ENCODE measurements at places on chromosomes 1 and 21. TPM values are rescaled to one million over a fixed set of nuclear protein-coding genes. Genes with fewer than 3 reads are reported as not detected.

DNA sequence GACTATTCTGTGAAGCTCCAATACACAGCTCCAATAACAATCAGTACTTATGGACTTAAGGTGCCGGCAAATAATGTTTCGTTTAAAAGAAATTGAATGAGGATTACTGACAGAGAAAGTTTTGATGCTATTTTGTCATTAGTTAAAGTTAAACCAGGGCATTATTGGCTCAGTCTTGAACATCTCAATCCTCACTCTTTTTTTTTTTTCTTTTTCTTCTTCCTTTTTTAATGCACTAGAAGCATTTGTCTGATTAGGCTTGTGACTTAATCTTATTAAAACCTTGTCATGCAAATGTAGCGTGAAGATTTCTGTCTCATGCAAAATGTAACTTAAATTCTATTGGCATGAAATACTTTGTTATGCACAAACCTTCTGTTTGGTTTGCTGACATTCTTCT lies 346.8 kb upstream of the ADGRL2 start:
- DNase-seq, result no peak
- no peak overlapping the region for H3K4me3 ChIP-seq
- H3K36me3 ChIP-seq, result no peaks in the 10 kb centered on the region

The NTMT2 gene
- not detected for total RNA-seq

The GPR89B gene
- 16.3 TPM for total RNA-seq

The ANXA9 gene
- total RNA-seq, result not detected

DNA sequence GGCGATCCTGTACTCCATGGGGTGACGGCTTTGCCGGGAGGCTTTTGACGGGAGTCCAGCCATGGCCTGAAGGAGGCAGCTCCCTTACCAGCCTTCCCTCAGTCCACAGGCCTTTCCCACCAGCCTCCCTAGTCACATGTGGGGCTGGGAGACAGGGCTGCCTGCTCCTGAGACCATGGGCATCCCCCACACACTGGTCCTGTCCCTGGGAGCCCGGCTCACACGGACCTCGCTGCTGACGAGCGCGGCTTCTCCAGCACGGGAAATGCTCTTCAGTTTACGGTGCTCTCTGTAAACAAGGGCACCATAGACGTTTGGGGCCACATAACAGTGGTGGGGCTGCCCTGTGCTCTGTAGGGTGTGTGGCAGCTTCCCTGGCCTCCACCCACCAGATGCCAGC lies 104.5 kb upstream of the TMEM51 start:
- H3K27me3 ChIP-seq, result no peaks in the 10 kb centered on the region
- H3K4me1 ChIP-seq, result no peaks in the 10 kb centered on the region
- no peak overlapping the region for H3K4me3 ChIP-seq
- no peak for DNase-seq
- H3K36me3 ChIP-seq, result no peaks in the 10 kb centered on the region

GRCh38 chr1:242455052-242455361 lies 69.5 kb downstream of the PLD5 start:
- H3K27ac ChIP-seq, result no peak overlapping the region
- H3K27me3 ChIP-seq, result no peaks in the 10 kb centered on the region
- DNase-seq, result no peak
- H3K36me3 ChIP-seq, result no peaks in the 10 kb centered on the region

DNA sequence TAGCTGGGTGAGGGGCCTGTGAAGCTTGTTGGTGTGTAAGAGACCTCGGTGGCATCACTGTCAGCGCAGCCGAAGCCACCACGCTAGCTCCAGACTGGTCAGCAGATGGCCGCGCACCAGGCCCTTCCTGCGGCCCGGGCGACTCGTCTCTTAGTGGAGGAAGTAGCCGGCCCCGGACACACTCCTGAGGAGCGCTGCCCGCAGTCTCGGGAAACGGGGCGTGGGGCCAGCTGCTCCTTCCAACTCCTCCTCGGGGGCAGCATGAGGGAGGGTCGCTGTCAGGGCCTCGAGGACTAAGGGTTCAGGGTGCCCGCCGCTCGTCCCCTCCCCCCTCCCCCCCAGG lies 20.4 kb downstream of the H3-3A start:
- peaks cover 9% of the 10 kb centered on the region for H3K4me1 ChIP-seq
- no peak overlapping the region for H3K27ac ChIP-seq
- H3K36me3 ChIP-seq, result no peaks in the 10 kb centered on the region
- H3K27me3 ChIP-seq, result no peaks in the 10 kb centered on the region

DNA sequence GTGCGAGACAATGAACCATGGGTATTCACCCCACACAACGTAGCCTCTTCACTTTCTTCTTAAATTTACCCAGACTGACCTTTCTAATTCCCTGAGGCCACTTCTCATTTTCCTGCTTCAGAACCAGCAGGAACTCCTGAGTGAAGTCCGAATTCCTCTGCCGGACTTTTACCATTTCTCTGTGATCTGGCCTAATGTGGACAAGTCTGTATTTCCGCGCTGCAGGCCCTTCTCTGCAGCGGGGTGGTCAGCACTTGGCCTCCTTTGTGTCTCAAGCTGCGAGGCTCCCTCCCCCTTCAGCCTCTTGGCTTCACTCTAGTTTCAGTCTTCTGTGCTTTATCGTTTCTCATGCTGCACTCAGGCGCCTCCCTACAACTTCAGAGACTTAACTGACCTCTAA lies 9.4 kb upstream of the CTBS start:
- no peak overlapping the region for H3K27ac ChIP-seq
- H3K36me3 ChIP-seq, result no peaks in the 10 kb centered on the region
- H3K4me1 ChIP-seq, result no peaks in the 10 kb centered on the region
- DNase-seq, result no peak

DNA sequence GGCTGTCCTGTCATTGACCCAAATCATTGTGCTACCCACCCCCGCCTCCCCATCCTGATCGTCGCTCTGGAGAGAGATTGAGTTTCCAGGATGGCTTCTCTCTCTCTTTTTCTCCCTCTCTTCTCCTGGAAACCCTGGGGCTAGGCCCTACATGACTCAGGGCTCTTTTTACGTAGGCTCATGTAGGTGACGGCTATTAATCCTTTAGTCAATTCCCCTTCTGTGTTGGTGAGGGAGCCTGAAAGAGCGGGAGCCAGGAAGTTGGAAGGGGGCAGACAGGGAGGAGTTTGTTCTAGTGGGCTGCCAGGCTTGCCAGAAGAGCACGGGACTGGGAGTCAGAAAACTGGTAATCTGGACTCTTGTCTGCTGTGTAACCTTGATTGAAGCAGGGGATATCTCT lies 9.7 kb downstream of the ATP2B4 start:
- no peak for DNase-seq
- H3K27ac ChIP-seq, result peak overlapping the region; percentile 20
- no peaks in the 10 kb centered on the region for H3K27me3 ChIP-seq
- H3K4me3 ChIP-seq, result no peak overlapping the region
- H3K36me3 ChIP-seq, result peaks cover 10% of the 10 kb centered on the region

The KCNJ15 gene
- total RNA-seq, result not detected

The C1QB gene
- 0.20 TPM for total RNA-seq

- no peaks in the 10 kb centered on the region for H3K36me3 ChIP-seq
- H3K4me1 ChIP-seq, result peaks cover 14% of the 10 kb centered on the region
- DNase-seq, result no peak
- H3K27ac ChIP-seq, result no peak overlapping the region
- peaks cover 5% of the 10 kb centered on the region for H3K27me3 ChIP-seq
Observed at GRCh38 chr1:206666031-206666561, 18.6 kb upstream of the MAPKAPK2 start.

GRCh38 chr1:197106869-197107268 lies 39.6 kb downstream of the ASPM start:
- H3K36me3 ChIP-seq, result no peaks in the 10 kb centered on the region
- no peak for DNase-seq
- no peaks in the 10 kb centered on the region for H3K27me3 ChIP-seq
- no peaks in the 10 kb centered on the region for H3K4me1 ChIP-seq
- H3K4me3 ChIP-seq, result no peak overlapping the region

DNA sequence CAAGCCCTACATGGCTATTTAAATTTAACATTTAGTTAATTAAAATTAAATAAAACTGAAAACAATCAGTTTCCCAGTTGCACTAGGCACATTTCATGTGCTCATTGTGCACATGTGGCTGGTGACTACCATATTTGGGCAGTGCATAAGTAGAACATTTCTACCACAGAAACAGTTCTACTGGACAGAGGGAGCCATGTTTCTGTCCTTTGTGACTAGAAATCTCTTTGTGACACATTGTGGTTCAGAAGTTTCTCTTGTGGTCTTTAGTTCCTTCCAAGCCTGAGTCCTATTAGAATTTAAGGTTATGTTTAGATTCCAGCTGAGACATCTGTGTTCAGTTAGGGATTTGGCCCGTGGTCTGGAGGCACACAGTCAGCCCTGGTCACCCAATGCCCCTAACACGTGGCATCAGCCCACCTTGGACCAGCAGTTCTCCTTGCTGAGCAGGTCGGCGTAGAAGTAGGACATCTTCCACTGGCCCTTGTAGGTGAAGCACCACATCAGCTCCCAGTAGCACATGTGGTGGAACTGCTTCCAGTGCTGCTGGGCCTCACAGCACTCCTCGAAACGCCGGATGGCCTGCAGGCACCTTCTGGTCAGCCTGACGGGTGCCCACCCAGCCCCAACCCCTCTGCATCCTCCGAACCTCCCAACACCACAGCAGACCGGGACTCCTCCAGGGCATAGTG lies 29.1 kb downstream of the TTC39A start:
- no peaks in the 10 kb centered on the region for H3K4me1 ChIP-seq
- H3K36me3 ChIP-seq, result no peaks in the 10 kb centered on the region
- no peaks in the 10 kb centered on the region for H3K27me3 ChIP-seq
- H3K27ac ChIP-seq, result no peak overlapping the region
- no peak overlapping the region for H3K4me3 ChIP-seq

GRCh38 chr1:25232866-25233784 lies 823 bp upstream of the SYF2 start:
- peak overlapping the region; percentile 88 for H3K4me3 ChIP-seq
- H3K27me3 ChIP-seq, result no peaks in the 10 kb centered on the region
- peak overlapping the region; percentile 97 for H3K27ac ChIP-seq
- H3K36me3 ChIP-seq, result peaks cover 13% of the 10 kb centered on the region

DNA sequence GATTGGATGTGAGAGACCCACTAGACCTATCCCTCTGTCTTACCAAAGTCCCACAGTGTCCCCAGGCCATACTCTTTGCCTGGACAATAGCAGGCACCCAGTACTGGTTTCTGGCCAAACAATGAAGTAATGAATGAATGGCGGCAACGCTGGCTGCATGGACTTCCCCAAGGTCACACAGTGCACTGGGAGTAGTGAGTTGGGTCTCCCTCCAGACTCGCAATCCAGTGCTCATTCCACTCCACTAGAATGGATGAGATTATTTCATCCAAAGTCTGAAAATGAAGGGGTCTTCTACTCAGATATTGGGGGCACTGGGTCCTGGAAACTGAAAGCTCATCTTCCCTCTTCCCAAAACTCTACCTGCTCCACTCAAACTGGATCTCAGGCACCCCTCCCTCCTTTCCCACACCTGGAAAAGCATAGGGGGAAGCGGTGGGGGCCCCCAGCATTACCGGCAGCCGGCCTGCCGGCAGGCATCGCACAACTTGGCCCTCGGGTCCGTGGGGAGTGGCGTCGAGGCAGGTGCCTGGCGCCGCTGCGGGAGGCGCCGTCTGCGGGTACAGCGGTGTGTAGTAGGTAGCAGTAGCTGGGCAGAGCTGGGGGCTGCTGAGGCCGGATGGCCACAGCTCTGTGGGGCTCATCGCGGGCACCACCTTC lies 816 bp downstream of the E2F2 start:
- H3K27me3 ChIP-seq, result no peaks in the 10 kb centered on the region
- H3K27ac ChIP-seq, result no peak overlapping the region
- peaks cover 78% of the 10 kb centered on the region for H3K4me1 ChIP-seq
- DNase-seq, result no peak
- H3K36me3 ChIP-seq, result no peaks in the 10 kb centered on the region

The KRTAP13-2 gene
- total RNA-seq, result not detected

- no peaks in the 10 kb centered on the region for H3K36me3 ChIP-seq
- peaks cover 84% of the 10 kb centered on the region for H3K4me1 ChIP-seq
Observed at GRCh38 chr1:12171206-12172041, 4.6 kb downstream of the TNFRSF1B start.

The SLX9 gene
- total RNA-seq, result 71.1 TPM

DNA sequence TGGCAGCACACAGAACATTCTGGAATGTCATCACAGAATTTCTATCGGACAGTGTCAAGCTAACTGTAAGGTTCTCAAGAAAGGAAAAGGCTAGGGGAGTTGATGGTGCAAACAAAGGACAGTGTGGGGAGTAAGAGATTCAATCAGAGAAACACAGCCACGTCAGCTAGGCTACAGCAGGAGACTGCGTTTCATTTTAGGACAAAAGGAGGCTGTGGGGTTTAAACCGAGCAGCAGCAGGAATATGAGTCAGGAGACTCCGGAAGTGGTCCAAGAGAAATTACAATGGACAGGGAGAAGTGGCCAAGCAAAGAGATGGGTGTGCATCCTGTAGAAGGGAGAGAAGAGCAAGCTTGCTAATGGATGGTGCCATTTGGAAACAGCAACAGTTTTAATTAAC lies 37.4 kb upstream of the C1orf198 start:
- no peak for DNase-seq
- no peak overlapping the region for H3K27ac ChIP-seq
- H3K4me3 ChIP-seq, result no peak overlapping the region
- no peaks in the 10 kb centered on the region for H3K27me3 ChIP-seq

The OR2T33 gene
- not detected for total RNA-seq

DNA sequence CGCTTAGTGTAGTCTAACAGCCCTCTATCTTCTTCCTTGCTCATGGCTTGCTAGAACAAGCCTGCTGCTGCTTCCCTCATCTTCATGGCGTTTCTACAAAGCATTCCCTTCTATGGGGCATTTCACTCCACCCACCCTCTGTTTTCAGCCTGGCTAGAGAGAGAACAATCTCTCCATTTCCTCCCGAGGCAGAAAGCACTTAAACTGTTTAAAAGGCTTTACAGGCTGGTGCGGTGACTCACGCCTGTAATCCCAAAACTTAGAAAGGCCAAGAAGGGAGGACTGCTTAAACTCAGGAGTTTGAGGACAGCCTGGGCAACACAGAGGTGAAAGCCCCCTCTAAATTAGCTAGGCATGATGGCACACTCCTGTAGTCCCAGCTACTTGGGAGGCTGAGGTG lies 17.8 kb downstream of the ORC1 start:
- H3K27ac ChIP-seq, result no peak overlapping the region
- DNase-seq, result no peak
- H3K4me1 ChIP-seq, result no peaks in the 10 kb centered on the region
- no peak overlapping the region for H3K4me3 ChIP-seq
- H3K27me3 ChIP-seq, result no peaks in the 10 kb centered on the region
- H3K36me3 ChIP-seq, result no peaks in the 10 kb centered on the region

- H3K4me3 ChIP-seq, result no peak overlapping the region
- H3K4me1 ChIP-seq, result no peaks in the 10 kb centered on the region
- H3K27me3 ChIP-seq, result no peaks in the 10 kb centered on the region
Observed at GRCh38 chr21:28072601-28073000, 920.1 kb downstream of the LTN1 start.

All from CD8-positive, alpha-beta memory T cell (primary cell).